ENCODE measurements at places on chromosomes 3 and 15. TPM values are rescaled to one million over a fixed set of nuclear protein-coding genes. Genes with fewer than 3 reads are reported as not detected.

DNA sequence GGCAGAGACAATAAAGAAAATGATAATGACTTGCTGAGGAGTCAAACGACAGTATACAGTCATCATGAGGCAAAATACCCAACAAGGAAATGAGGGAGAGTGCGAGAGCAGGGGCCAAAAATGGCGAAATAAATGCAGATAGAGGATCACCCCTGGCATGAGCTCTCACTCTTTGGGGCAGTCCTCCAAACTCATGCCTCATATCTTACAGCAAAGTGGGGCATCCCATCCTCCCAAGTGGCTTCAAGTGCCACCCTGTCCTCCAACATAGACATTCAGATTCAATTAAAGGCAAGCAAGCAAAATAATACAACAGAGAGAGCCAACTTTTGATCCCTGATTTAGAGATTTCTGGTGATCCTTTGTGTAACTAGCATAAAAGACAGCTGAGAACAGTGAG is 278.4 kb downstream of the GBE1 start:
- H3K27ac ChIP-seq: no peak overlapping the region
- DNase-seq: no peak
- peaks cover 4% of the 10 kb centered on the region for H3K4me1 ChIP-seq
- H3K27me3 ChIP-seq: no peaks in the 10 kb centered on the region
- H3K36me3 ChIP-seq: no peaks in the 10 kb centered on the region

GRCh38 chr3:169869484-169870220 is at the start of gene LRRC31:
TSS of gene LRRC31 (minus strand) at chr3:169869935. CDS start at chr3:169869807, 128 bp downstream.
- no peak within 1 kb of the TSS for H3K27ac ChIP-seq
- H3K36me3 ChIP-seq: no peaks in the 10 kb centered on the region
- H3K27me3 ChIP-seq: no peaks in the 10 kb centered on the region
- H3K4me1 ChIP-seq: no peaks in the 10 kb centered on the region
- DNase-seq: no peak

DNA sequence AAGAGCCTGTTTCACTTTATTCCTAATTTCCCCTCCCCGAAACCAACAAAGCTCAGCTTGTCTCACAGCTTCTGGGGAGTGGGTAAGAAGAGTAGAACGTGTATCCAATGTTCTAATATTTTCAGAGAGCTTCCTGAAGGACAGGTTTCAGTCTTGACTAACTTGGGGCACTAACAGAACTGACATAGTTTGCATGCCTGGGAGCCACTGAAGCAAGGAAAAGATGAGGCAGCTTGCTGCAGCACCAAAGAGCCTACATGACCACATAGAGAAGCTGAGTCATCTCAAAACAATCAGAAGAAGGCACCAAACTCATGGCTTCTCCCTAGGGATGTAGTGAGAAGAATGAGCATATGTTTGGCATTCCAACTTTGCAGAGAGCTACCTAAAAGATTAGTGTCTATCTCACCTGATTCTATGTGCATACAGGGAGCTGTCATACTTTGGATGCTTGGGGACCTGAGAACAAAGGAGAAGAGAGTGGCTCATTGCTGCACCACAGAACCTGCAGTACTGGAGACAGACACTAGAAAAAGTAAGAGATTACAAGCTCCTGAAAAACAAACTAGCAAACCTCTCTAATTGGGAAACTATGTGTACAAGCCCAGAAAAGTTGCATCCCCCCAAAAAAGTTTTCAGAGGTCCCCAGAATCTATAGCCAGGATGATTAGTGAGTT is 86.9 kb downstream of the DCLK3 start:
- H3K27ac ChIP-seq: no peak overlapping the region
- no peaks in the 10 kb centered on the region for H3K27me3 ChIP-seq
- DNase-seq: no peak

DNA sequence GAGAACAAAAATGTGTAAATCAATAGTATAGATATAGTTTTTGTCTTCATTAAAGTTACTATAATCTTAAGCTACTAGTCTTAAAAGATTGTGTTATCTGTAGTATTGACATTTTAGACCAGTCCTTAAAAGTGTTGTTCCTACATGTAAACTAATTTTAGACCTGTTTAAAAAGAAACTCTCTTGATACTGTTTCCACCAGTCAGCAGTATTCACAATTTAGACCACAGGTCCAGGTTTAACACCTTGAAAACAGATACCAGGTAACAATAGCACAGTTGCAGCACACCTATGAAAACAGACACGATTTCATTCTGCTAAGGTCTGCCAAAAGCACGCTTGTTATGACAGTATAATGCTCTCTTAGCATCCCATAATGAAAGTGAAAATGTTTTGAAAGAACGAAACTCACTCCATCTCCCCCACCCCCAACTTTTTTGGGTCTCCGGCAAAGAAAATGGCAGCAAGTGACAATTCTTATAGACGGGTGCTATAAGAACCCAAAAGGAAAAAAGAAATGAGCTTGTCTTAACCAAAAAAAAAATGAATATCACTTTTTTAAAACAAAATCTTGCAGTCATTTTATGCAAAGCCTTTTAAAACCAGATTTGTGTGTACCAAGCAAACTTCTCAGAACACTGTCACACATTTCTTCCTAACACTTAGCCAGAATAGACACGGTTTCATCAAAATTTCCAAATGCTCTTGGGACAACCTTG is 1.6 kb downstream of the EIF4E3 start:
- peaks cover 25% of the 10 kb centered on the region for H3K4me1 ChIP-seq
- no peaks in the 10 kb centered on the region for H3K36me3 ChIP-seq
- H3K27ac ChIP-seq: no peak overlapping the region

DNA sequence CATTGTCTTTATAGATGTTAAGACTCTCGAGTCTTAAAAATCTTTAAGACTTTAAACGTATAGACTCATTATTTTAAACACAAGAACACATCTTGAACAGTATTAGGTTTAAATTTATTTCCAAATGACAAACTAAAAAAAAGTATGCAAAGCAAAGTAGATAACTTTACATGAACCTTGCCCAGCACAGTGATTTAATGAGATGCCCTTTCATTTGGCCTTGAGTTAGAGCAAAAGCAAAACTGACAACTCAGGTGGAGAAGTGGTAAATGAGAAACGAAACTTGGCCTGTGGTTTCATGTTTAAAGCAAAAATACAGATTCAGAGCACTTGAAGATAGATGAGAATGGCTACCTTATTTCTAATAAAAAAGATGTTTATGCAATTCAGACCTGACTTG is 8.6 kb downstream of the GPR15 start:
- H3K4me1 ChIP-seq: no peaks in the 10 kb centered on the region
- no peaks in the 10 kb centered on the region for H3K27me3 ChIP-seq
- H3K27ac ChIP-seq: no peak overlapping the region
- no peak overlapping the region for H3K4me3 ChIP-seq
- DNase-seq: no peak
- H3K36me3 ChIP-seq: no peaks in the 10 kb centered on the region

- H3K27ac ChIP-seq: no peak overlapping the region
- H3K4me1 ChIP-seq: peaks cover 10% of the 10 kb centered on the region
- no peak overlapping the region for H3K4me3 ChIP-seq
Measured at GRCh38 chr3:88033079-88033478, 25.7 kb downstream of the CGGBP1 start.

- H3K4me1 ChIP-seq: peaks cover 29% of the 10 kb centered on the region
- peak overlapping the region; percentile 56 for H3K4me3 ChIP-seq
- no peak overlapping the region for H3K27ac ChIP-seq
- peaks cover 70% of the 10 kb centered on the region for H3K27me3 ChIP-seq
- DNase-seq: peak; percentile 53
Measured at GRCh38 chr3:32817257-32817557, 590 bp upstream of the TRIM71 start.

- no peak overlapping the region for H3K4me3 ChIP-seq
- no peak for DNase-seq
- H3K4me1 ChIP-seq: peaks cover 44% of the 10 kb centered on the region
- H3K27me3 ChIP-seq: no peaks in the 10 kb centered on the region
Measured at GRCh38 chr3:120441776-120442175, 9.0 kb downstream of the FSTL1 start.

GRCh38 chr3:168653255-168653654 is 557.5 kb upstream of the GOLIM4 start:
- no peaks in the 10 kb centered on the region for H3K36me3 ChIP-seq
- H3K4me1 ChIP-seq: no peaks in the 10 kb centered on the region
- no peak overlapping the region for H3K27ac ChIP-seq
- DNase-seq: no peak
- no peak overlapping the region for H3K4me3 ChIP-seq

GRCh38 chr3:80618295-80619256 is 850.8 kb upstream of the ROBO1 start:
- H3K27me3 ChIP-seq: no peaks in the 10 kb centered on the region
- H3K4me1 ChIP-seq: no peaks in the 10 kb centered on the region
- H3K4me3 ChIP-seq: no peak overlapping the region
- DNase-seq: no peak
- no peaks in the 10 kb centered on the region for H3K36me3 ChIP-seq

The LRRC15 gene
- total RNA-seq: 5.6 TPM

The KIF9 gene
- total RNA-seq: 23.4 TPM

The SI gene
- 0.08 TPM for total RNA-seq

The CATSPER2 gene
- total RNA-seq: 1.8 TPM

All from suprapubic skin (tissue), 4 donors.